ENCODE measurements at places on chromosomes 3 and 15.
A peak's percentile ranks its signal among the peaks of the same experiment; 100 is the strongest.

DNA sequence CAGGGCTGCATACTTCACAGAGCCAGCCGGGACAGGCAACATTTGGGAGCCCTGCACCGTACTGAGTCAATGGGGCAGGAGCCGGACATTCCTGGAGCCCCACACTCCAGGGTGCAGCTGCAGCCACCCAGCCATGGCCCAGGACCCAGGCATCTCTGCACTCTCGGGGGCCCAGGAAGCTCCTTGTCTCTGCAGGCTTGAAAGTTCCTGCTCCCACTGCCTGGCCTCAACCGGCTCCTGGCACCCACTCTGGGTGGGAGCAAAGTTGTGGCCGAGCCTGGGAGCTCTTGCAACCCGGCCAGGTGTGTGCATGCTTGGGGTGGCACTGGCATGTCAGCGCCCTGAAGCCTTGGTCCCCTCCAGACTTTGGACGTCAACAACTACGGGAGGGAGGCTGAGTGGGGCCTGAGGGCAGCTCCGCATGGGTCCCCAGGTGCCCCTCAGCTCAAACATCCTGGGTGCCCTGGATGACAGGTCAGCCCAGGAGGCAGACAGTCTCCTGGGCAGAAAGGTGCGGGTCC, 833.5 kb upstream of the CADM2 start:
- no peak for DNase-seq

- DNase-seq, result no peak
Measured at GRCh38 chr15:64856429-64857145, 14.9 kb downstream of the PLEKHO2 start.

- DNase-seq, result no peak
Measured at GRCh38 chr3:52093756-52094545, 37.6 kb upstream of the DUSP7 start.

DNA sequence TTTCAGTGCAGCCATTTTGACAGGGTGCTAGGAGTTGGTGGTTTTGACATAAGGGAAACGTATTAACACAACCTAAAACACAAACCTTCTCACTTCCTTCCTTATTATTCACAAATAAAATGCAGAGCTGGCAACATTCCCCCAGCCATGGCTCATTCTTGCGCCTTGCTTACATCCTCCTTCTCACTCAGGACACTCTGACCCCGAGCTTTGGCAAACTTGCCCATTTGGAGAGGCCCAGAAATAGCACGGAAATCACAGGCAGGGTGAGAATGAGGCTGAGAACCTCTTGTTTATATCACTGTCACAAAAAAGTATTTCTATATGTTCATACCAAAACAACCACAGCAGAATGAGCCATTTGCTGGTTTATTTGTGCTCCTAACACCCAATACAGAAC, 244.3 kb downstream of the NTRK3 start:
- no peak for DNase-seq

GRCh38 chr3:169058681-169059080, 604.8 kb downstream of the MECOM start:
- DNase-seq, result no peak

DNA sequence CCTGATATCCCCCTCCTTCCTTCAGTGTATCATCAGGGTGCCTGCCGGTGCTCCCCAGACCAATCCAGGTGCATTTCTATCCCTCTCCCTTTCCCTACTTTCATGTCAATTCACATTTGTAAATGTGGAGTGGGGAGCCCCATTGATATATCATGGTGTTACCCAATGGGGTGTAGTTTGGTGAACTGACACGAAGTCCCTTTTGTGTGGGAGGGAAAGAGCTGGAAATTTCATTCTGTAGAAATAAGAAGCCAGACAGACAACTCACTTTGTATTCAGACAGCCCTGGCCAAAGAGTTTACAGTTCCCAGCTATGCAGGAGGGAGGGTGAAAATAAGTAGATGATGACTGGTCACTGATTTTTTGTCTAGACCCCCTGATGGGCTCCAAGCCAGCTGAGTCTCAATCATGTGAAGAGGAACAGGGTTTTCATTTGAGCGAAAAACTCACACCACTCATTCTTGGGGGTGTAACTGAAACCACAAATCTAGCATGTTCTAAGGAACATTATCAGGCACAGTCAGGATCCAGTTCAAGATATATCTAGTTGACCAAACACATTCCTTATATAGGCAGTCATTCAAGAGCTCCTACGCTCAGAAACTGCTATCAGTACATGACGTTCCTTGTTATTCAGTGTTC, 58.9 kb downstream of the LMCD1 start:
- DNase-seq, result no peak

GRCh38 chr3:25427942-25428788, at the start of gene RARB:
TSS of gene RARB (plus strand) at chr3:25428263. CDS start at chr3:25428732, 469 bp downstream.
- no peak for DNase-seq

- no peak for DNase-seq
Measured at GRCh38 chr15:88376574-88377174, 90.5 kb downstream of the MRPL46 start.

DNA sequence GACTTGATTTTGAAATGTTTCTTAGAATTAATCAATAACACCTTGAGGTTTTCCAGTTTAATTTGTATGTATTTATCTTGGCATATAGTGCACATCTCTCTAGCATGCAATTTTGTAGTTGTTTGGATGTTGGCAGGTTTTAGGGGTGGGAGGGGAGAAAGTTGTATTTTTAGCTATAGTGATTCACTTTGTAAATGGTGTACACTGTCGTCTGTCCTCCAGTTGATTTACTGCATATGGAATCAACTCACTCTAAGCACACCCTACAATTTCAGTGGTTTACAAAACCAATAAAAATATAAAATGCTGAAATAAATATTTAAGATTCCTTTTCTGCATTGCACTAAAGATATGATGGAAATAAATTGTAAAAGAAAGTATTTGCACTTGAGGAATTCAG, 199.1 kb downstream of the CDIN1 start:
- DNase-seq, result no peak

GRCh38 chr3:72697717-72698116, 150.5 kb downstream of the SHQ1 start:
- no peak for DNase-seq

DNA sequence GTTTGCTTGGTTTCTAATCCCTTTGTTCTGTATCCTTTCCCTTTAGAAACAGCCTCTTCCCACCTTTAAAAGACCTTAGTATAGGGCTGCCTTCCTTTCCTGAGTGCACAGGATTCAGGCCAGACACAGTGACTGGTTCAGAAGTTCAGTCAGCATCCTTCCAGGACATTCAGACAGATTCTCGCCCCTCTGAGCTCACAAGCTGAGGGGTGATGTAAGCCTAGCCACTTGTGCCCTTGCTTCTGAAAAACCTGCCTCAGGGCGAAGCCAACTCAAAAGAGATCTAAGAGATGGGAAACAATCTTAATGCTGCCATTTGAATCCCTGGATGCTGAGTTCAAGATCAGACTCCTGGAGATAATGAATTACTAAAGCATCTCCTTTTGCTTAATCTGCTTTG, 6.7 kb upstream of the NSMCE3 start:
- DNase-seq, result no peak

DNA sequence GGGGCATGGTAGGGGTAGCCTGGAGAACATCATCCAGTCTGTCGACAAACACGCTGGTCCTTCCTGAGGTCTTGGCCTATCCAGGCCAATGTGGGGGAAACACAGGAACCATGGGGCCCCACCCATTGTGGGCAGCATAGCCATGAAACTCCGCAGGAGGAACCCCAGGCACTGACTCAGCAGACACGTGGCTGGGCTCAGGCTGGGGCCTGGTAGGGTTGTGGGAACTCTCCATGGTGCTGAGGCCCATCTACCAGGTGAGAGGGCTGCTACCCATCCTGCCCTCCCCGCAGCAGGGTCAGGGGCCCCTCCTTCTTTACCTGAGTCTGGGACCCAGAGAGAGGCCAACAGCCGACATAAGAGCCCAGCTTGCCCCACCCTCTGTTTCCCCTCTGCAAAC, 22.6 kb upstream of the CACNA2D2 start:
- peak; percentile 45 for DNase-seq

GRCh38 chr3:127002195-127003174, 19.6 kb downstream of the PLXNA1 start:
- no peak for DNase-seq

DNA sequence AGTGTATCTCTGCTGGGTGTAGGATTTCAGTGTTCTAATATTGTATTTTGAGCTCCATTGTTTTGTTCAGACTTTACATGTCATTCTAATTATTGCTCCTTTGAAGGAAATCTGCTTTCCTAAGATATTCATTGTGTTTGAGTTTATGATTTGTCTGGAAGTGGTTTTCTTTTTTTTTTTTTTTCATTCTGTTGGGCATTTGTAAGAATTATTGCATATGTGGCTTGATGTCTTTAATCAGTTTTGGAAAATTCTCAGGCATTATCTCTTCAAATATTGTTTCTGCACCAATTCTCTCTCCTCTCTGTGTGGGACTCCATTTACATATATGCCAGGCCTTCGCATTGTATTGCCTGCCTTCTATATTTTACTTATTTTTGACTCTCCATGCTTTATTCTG, 65.8 kb upstream of the RNU6-1 start:
- DNase-seq, result no peak

DNA sequence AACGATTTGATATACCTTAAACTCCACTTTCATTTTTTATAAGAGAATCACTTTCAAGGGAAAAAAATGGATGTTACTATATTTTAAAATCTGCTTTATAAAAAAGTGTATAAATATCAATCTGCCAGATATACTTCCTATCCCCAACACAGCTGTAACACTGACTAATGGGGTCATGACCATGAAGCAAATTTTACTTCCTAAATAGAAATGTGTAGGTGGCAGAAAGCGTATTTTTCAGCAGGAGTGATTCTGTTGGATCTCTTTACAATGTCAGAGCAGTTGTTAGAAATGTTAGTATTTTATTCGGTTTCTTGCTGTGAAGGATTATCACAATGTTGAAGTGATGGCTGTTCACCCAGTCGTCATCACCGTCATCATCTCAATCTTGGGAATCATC, 5.5 kb upstream of the C15orf40 start:
- DNase-seq, result no peak

- no peak for DNase-seq
Measured at GRCh38 chr3:2853651-2854050, 256.5 kb downstream of the IL5RA start.

DNA sequence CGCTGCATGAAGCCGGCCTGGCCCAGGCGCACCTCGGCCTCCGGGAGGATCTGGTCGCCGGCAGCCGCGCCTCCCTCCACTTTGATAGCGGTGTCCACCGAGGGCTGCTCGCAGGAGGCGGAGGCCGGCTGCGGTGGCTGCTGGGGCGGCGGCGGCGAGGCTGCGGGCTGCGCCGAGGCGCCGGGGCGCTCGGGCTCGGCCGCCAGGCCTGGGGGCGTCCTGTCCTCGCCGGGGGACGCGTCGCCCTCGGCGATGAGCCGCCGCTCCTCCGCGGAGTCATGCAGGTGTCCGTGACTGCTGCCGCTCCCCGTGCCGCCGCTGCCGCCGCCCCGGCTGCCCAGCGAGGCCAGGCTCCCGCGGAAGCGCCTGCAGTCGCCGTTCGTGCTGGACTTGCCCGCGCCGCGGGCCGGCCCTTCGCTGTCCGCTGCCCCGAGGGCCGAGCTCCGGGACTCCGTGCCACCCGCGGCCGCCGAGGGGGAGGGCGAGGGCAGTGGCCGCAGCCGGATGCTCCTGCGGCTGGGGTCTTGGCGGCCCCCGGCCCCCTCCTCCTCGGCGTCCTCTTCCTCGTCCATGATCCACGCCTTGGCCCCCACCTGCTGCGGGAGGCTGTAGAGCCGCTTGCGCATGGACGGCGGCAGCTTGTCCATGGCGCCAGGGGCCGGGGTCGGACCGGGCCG, 996 bp downstream of the HCN4 start:
- no peak for DNase-seq

- no peak for DNase-seq
Measured at GRCh38 chr3:110341047-110341446, 730.6 kb upstream of the NECTIN3 start.

- no peak for DNase-seq
Measured at GRCh38 chr3:148075771-148076716, 621.7 kb upstream of the AGTR1 start.

DNA sequence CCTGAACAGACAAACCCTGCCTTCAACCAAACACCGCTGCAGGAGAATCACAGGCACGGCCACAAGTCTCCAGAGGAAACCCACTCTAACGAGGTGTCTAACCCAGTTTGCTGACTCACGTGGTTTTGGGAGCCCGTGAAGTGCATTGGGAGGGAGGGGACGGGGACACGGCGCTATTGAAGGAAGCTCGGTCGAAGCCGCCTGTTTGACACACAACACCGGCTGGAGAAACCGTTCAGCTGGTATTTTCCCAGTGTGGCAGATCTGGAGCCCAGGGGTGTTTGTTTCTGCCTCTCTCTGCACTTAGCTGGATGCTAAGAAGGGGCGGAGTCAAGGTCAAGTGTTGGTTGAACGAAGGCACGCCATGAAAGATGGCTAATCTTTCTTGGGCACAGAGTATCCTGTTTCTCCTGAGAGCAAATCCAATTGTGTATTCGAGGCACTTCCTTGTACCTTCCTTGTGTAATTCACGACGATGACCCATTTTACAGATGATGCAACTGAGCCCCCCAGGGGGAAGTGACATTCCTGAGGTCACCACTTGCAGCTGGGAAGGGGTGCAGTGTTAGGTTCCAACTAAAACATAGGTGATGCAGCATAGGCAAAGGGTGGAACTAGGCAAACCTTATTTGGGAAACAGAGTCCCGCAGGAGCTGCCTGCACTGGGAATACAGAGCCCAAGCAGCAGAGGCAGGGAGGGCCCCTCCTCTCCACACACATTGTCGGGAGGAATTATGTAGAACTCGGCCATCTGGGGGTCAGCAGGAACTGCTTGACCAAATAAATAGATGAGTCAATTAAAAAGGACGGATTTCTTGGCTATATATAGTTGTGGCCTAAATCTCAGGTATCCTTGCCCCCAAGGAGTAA, 22.5 kb downstream of the SLC6A6 start:
- DNase-seq, result peak; percentile 67

- no peak for DNase-seq
Measured at GRCh38 chr3:14001136-14001535, 121.3 kb upstream of the WNT7A start.

DNA sequence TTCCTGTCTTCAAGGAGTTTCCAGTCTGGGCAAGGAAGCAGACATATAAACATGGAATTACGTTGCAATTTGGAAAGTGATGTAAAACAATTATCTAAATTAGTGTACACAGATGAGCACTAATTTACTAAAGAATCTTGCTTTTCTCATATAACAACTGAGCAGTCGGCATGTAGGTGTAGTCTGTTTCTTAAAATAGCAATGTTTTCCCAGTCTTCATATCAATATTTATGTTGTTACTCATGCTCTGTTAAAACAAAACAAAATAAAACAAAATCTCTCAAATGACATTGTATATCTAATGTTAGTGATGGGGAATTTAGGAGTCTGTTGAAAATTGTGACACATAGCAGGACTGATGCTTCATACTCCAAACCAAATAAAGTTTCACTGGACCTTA, 75.6 kb downstream of the SAMMSON start:
- DNase-seq, result no peak

DNA sequence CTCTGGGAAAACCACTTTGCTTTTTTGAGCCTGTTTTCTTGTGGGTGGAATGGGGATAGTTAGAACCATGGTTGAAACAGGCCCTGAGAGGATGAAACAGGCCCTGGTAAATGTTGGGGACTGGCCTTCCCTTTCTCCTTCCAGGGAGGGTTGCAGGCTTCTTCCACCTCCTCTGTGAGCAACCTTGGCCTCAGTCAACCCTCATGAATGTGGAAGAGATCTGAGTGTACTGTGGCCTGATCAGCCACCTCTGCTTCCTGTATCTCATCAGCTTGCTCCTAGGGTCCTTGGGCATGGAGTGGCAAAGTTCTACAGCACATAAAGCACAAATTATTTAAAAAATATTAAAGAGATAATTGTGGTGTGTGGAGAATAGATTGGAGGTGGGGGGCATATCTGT, 17.6 kb upstream of the TRH start:
- DNase-seq, result no peak

- peak; percentile 9 for DNase-seq
Measured at GRCh38 chr3:27134171-27134796, 234.9 kb downstream of the NEK10 start.
